ENCODE measurements at places on chromosomes 11 and 22.

GRCh38 chr11:47378010-47378835 is at the start of gene SPI1:
SPI1 (minus strand) TSS chr11:47378547; CDS start chr11:47378353, 194 bp downstream.
- H3K27ac ChIP-seq, result no peak within 1 kb of the TSS
- no peaks in the 10 kb centered on the region for H3K27me3 ChIP-seq
- no peak within 1 kb of the TSS for H3K4me3 ChIP-seq
- H3K36me3 ChIP-seq, result no peaks in the 10 kb centered on the region
- no peaks in the 10 kb centered on the region for H3K4me1 ChIP-seq

DNA sequence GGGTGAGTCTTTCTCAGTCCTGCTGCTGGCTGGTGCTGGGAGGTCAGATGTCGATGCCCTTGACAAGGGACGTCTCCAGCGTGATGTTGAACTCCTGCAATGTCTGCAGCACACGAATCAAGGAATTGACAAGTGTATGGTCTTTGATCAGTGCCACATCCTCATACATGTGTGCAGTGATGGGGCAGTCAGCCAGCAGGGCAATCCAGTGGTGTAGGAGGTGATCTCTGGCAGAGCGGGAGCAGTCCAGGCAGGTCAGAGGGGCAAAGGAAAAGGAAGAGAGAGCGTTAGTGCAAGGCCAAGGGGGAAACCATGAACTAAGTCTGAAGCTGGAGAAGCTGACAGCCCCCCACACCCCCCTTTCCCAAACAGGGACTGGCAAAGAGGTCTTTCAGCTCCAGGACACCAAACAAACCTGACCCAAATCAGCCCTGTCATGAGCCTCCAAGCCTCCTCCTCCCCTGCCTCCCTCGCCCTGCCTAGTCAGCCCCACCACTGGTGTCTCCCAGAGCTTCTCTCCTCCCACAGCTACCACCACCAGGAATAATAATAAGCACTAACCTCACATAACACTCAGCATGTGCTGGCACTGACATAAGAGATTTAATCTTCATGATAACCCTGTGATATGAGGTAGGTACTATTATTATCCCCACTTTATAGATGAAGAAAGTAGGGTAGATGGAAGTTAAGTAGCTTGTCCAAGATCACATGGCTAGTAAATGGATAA is 48.4 kb upstream of the SCUBE2 start:
- H3K4me1 ChIP-seq, result peaks cover 9% of the 10 kb centered on the region
- H3K27me3 ChIP-seq, result no peaks in the 10 kb centered on the region
- DNase-seq, result no peak
- H3K4me3 ChIP-seq, result no peak overlapping the region
- H3K27ac ChIP-seq, result no peak overlapping the region

GRCh38 chr11:58177409-58178054 is 11.3 kb upstream of the OR9Q2 start:
- H3K36me3 ChIP-seq, result no peaks in the 10 kb centered on the region
- H3K27ac ChIP-seq, result no peak overlapping the region
- no peak for DNase-seq
- no peaks in the 10 kb centered on the region for H3K27me3 ChIP-seq

- DNase-seq, result no peak
- no peaks in the 10 kb centered on the region for H3K27me3 ChIP-seq
- H3K36me3 ChIP-seq, result no peaks in the 10 kb centered on the region
- no peak overlapping the region for H3K27ac ChIP-seq
Observed at GRCh38 chr11:108804511-108804910, 139.6 kb downstream of the DDX10 start.

DNA sequence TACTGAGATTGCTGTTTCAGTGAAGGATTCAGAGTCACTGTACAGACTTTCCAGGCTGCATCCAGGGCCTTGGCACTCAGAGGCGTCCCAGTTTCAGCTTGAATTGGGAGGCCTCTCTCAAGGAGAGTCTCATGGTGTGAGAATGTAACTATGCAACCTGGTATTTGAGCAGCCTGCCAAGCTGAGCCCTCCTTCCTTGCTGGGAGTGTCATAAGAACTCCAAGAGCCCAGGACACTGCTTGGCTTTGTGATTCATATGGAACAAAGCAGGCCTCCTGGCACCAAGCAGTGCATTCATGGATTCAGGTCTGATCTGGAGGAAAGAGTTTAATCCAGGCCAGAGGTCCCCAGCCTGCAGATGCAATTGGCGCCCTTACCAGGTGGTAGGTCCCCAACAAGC is 171.7 kb downstream of the DBX1 start:
- peaks cover 11% of the 10 kb centered on the region for H3K4me1 ChIP-seq
- no peaks in the 10 kb centered on the region for H3K27me3 ChIP-seq
- H3K4me3 ChIP-seq, result no peak overlapping the region
- H3K27ac ChIP-seq, result no peak overlapping the region
- H3K36me3 ChIP-seq, result no peaks in the 10 kb centered on the region

DNA sequence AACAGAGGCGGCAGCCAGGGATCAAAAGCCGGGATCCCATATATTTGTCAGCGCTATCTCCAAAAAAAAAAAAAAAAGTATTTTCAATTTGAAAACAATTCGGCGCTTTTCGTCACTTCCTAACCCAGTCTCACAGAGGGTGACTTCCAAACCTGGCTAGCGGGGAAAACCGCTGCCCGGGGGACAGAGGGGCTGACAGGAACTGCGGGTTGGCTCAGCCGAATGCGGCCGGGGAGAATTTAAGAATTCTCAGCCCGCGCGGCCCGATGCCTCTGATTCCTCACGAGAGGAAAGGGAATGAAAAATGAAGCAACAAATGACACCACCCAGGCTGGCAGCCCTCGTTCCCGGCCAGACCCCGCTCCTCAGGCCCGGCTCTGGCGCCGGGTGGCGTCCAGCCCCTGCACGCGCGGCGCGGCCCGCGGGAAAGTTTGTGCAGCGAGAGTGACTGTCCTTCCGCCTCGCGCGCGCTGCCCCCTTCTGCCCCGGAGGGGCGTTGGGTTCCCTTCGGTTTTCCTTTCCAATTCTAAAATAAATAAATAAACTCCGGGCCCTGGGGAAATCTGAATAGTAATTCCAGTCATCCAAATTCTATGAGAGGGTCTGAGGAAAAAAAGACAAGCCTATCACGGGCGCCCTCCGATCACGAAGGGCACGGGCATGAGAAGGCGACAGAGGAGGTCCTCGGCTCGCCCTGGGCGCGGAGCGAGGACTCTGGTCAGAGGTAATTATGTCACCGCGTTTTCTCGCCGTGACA is 4.8 kb upstream of the PAX6 start:
- H3K36me3 ChIP-seq, result no peaks in the 10 kb centered on the region
- peak overlapping the region; percentile 71 for H3K4me3 ChIP-seq
- peaks cover 99% of the 10 kb centered on the region for H3K27me3 ChIP-seq
- no peak overlapping the region for H3K27ac ChIP-seq
- no peak for DNase-seq
- peaks cover 73% of the 10 kb centered on the region for H3K4me1 ChIP-seq

DNA sequence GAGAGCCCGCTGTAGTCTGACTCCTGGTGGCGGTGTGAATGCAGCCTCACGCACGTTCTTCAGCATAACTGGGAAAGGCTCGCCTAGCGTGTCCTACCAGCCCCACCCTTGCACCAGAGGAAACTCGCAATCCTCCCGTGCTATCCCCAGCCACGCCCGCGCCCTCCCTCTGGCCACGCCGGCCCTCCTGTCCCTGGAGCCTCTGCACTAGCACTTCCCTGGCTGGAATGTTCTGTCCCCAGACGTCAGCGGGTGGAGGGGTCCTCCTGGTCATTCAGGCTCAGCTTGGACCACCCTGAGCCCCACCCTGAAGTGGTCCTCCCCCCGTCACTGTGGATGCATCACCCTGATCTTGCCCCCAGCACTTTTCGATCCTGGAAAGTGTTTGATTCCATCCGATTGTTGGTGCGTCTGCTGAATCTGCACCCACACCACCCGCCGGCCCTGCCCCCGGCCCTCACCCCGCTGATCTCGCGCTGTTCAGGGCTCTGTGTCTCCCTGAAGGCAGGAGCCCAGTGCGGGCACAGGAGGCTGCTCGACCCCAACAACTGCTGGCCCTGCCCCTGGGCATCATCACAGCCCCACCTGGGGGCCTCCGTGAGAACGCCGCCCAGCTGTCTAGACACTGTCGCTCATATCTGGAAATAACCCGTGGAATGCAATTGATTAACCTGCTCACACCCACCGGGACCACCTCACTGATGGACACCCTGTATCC is 437.0 kb downstream of the TBC1D22A start:
- no peaks in the 10 kb centered on the region for H3K4me1 ChIP-seq
- H3K4me3 ChIP-seq, result no peak overlapping the region
- no peaks in the 10 kb centered on the region for H3K36me3 ChIP-seq
- H3K27ac ChIP-seq, result no peak overlapping the region
- no peak for DNase-seq
- H3K27me3 ChIP-seq, result no peaks in the 10 kb centered on the region

DNA sequence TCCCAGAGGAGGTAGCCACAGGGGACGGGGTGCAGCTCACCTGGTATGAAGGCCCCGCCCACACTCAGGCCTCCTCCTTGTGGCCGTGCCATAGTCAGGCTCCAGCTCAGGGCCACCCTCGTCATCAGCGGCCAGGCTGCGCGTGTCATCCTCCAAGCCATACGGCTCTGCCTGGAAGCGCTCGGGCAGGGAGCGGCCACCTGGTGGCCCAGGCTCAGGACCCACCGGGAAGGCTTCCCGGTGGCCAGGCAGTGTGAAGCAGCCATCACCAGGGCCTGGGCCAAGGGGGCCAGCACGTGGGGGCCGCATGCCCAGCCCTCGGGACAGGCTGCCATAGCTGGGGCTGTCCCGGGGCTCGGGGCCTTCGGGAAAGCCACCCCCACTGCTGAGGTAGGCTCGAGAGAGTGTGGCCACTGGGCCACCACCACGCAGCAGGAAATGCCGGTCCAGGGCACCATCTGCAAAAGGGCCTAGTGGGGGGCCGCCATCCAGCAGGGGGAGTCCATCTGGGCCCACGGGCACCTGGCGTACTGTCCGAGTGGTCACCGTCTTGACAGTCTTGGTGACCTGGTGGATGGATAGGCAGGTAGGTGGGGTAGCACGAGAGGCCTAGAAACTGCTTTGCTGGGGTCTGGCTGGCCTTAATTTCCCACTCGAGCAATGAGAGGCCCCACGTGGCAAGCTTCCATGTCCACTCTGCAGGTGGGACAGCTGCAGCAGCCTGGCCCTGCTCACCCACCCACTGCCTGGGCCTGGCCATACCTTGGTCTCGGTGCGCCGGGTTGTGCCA is 35.3 kb downstream of the ARVCF start:
- H3K27ac ChIP-seq, result no peak overlapping the region
- peaks cover 6% of the 10 kb centered on the region for H3K4me1 ChIP-seq
- 0 out of 2 replicates have a peak, but pooled peaks cover 4% of the 10 kb centered on the region for H3K36me3 ChIP-seq
- H3K27me3 ChIP-seq, result no peaks in the 10 kb centered on the region

DNA sequence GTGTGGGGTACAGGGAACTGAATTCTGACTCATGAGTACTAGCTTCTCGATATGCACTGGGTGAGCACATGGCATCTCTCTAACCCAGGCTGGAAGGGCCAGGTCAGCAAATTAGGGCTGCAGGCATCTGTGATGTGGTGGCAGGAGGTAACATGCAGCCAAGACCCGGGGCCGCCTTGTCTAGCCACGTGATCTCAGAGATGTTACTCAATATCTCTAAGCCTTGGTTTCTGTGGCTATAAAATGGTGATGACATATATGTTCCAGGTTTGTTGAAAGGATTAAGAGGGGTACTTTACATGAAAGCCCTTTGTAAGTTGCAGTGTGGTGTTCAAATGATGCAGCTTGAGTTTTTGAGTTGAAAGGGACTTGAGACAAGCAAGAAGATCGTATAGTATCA is 3.2 kb downstream of the ST14 start:
- peaks cover 27% of the 10 kb centered on the region for H3K4me1 ChIP-seq
- no peak overlapping the region for H3K27ac ChIP-seq
- H3K27me3 ChIP-seq, result peaks cover 42% of the 10 kb centered on the region
- H3K36me3 ChIP-seq, result no peaks in the 10 kb centered on the region
- H3K4me3 ChIP-seq, result no peak overlapping the region

DNA sequence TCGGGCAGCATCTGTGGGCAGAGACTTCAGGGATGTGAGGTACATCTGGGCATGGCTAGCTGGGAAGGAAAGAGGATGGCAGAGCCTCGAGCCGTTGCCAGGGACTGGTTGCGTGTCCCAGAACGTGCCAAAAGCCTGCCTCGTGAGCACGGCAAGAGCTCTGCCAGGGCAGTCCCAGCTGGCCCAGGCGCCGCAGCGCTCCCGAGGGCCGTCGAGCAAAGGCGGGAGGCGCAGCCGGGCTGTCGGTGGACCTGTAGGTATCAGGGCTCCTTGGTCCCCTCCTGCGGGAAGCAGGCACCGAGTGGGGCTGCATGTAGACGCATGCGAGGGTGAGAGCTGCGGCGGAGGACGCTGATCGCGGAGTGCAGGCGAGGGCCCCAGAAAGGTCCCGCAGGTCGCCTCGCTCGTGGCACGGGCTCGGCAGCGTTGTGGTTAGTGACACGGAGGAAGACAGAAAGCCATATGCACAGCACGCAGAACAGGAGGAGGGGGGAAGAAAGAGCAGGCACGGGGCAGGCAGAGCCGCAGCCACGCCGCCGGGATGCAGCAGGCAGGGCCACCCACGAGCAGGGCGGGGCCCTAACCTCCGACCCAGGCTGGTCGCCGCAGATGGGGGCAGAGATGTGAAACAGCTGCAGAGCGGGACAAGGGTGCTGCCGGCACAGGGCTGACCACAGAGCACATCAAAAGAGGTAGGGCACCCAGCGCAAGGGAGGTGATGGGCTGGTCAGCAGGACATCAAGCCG is 18.0 kb downstream of the LSP1 start:
- no peaks in the 10 kb centered on the region for H3K4me1 ChIP-seq
- no peaks in the 10 kb centered on the region for H3K27me3 ChIP-seq
- no peaks in the 10 kb centered on the region for H3K36me3 ChIP-seq
- no peak overlapping the region for H3K27ac ChIP-seq
- DNase-seq, result peak; percentile 21
- H3K4me3 ChIP-seq, result no peak overlapping the region

- peaks cover 16% of the 10 kb centered on the region for H3K4me1 ChIP-seq
- no peak overlapping the region for H3K4me3 ChIP-seq
- 0 out of 2 replicates have a peak, but pooled peaks cover 4% of the 10 kb centered on the region for H3K27me3 ChIP-seq
- H3K27ac ChIP-seq, result no peak overlapping the region
- no peaks in the 10 kb centered on the region for H3K36me3 ChIP-seq
Observed at GRCh38 chr11:15654451-15654850, 539.7 kb downstream of the INSC start.

- H3K27me3 ChIP-seq, result no peaks in the 10 kb centered on the region
- H3K27ac ChIP-seq, result no peak overlapping the region
- H3K4me3 ChIP-seq, result no peak overlapping the region
- DNase-seq, result no peak
- H3K36me3 ChIP-seq, result no peaks in the 10 kb centered on the region
Observed at GRCh38 chr11:86500500-86501140, 125.9 kb downstream of the CCDC81 start.

GRCh38 chr22:43516386-43516785 is 104.6 kb downstream of the MPPED1 start:
- no peak overlapping the region for H3K4me3 ChIP-seq
- no peak overlapping the region for H3K27ac ChIP-seq
- no peaks in the 10 kb centered on the region for H3K4me1 ChIP-seq
- no peaks in the 10 kb centered on the region for H3K27me3 ChIP-seq
- H3K36me3 ChIP-seq, result no peaks in the 10 kb centered on the region
- no peak for DNase-seq

DNA sequence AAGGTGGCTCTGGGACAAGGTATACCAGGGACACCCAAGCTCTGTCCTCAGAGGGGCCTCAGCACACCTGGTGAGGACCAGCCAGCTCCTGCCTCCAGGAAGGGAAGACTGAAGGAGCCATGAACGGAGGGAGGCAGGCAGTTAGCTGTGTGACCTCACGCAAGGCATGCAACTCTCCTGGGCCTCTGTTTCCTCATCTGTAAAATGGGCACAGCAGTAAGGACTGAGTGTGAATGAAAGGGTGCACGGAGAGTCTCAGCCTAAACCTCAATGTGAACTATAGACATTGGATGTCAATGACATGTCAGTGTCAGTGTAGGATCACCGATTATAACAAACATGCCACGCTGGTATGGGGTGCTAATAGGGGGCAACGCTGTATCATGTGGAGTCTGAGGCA is 18.4 kb downstream of the PGA5 start:
- H3K27me3 ChIP-seq, result no peaks in the 10 kb centered on the region
- no peaks in the 10 kb centered on the region for H3K36me3 ChIP-seq
- H3K27ac ChIP-seq, result no peak overlapping the region
- no peak overlapping the region for H3K4me3 ChIP-seq
- no peaks in the 10 kb centered on the region for H3K4me1 ChIP-seq
- DNase-seq, result no peak
